Activated B cell treated with CpG ODN at 0.5 μM for 24 hours (primary cell): ENCODE measurements at places on chromosomes 2 and 18. TPM values are rescaled to one million over a fixed set of nuclear protein-coding genes. Genes with fewer than 3 reads are reported as not detected.

The NXPH2 gene
- total RNA-seq: not detected in 2 replicates

DNA sequence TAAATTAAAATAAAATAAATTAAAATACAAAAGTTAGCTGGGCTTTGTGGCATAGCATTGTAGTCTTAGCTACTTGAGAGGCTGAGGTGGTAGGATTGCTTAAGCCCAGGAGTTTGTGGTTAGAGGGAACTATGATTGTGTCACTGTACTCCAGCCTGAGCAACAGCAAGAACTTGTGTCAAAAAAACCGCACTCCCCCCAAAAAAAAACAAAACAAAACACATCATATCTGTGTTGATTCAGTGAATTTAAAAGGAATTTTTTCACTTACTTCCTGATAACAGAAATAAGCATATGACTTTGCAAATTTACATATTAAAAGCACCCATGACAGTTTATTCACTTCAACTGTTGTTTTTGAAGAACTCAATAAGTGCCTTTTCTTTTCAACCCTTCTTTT, 68.1 kb upstream of the PELI1 start:
- DNase-seq: no peak

The GAL3ST2 gene
- total RNA-seq: 0.15 TPM in 1 of 2 replicates, not detected in the other

The GALNT5 gene
- not detected in 2 replicates for total RNA-seq

DNA sequence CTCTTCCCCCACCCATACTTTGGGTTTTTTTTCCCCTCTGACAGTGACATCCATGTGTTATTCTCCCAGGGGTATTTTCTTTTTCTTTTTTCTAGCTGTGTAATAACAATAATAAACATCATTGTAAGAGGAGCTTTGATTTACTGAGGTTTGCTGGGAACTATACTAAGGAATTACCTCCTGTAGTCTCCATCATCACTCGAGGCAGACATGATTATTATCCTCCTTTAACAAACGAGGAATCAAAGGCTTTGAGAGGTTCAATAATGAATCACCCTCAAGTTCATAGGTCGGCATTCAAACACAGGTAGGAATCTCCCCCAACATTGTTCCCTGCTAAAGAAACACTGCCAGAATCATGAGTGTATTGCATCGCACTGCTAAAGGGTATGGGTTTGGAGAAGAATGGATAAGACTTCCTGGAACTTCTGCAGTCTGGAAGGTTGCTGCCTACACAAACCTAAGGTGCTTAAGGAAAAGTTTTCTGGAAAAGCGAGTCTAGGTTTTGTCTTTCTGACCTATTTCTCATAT, 260.2 kb upstream of the SESTD1 start:
- no peak for DNase-seq

GRCh38 chr2:217467331-217467730, 535.5 kb downstream of the TNS1 start:
- no peak for DNase-seq

The MRO gene
- total RNA-seq: not detected in 2 replicates

DNA sequence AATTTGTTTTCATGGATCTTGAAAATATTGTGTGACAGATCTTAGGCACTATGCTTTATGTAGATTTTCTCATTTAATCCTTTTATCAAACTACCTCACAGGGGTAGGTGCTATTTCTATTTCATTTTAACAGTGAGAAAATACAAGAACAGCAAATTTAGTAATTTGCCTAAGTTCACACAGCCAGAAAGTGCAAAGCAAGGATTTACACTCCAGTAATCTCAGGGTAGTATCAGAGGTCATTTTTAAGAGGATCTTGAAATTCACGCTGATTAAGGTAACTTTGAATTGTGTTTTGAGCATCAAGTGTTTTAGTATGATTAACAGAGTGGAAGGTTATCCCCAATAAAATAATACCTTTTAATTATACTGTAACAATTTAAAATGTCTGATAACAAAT, 10.1 kb upstream of the KCNJ3 start:
- DNase-seq: no peak

- DNase-seq: no peak
Measured at GRCh38 chr2:113126845-113127645, at the start of gene IL1RN. Gene IL1RN (plus strand): TSS chr2:113127598. CDS start chr2:113127625, 27 bp downstream.

DNA sequence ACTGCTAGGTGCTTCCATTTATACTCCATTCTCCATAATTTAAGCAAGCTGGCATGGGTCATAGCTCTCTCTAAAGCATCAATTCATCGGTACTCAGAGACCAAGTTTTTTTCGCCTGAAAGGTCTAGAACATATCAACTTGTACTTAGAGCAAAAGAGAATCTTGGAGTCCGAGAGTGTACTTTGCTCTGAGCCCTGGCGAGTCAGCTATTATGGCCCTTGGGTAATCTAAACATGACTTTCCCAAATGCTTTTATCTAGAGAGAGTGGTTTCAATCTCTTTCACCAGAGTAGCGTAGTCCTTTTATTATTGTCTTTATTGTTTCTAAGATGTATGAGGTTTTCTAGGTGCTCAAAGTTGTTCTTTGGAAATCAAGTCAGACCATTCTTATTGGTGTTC, 34.4 kb downstream of the MAIP1 start:
- DNase-seq: no peak

DNA sequence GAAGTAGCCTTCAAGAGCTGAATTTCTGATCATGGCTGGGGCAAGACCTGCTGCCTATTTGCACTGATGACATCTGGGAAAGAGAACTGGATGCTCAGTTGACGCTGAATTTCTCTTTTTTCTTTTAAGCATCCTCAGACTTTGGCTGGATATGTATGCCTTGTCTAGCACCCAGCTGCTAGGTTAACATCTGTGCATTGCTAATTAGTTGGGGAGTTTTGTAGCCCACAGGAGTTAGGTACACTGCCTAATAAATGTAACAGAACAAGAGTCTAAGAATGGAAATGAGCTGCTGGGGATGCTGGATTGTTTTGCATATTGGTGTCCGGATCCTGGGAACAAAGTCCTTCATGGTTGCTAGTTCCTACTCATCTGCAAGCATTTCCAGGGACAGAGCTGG, 40.9 kb upstream of the STPG4 start:
- DNase-seq: no peak

DNA sequence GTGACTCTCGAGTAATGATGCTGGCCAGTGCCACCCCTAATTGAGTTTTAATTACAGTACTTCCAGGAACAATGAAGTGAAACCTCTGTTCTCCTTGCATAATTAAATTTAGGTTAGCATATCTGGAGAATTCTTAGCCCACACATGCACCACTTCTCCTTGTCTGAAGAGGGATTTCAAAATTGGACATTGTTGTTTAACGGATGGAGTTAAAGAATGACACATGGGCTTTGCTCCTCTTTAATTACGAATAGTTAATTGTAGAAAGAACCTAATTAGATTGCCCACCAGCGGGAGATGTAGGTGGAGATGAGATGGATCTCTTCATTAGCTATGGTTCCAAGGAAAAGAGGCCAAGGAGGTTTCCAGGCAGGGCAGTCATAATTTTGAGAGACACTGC, 33.1 kb upstream of the EN1 start:
- no peak for DNase-seq

- no peak for DNase-seq
Measured at GRCh38 chr18:23163786-23164533, 28.7 kb downstream of the CABLES1 start.

DNA sequence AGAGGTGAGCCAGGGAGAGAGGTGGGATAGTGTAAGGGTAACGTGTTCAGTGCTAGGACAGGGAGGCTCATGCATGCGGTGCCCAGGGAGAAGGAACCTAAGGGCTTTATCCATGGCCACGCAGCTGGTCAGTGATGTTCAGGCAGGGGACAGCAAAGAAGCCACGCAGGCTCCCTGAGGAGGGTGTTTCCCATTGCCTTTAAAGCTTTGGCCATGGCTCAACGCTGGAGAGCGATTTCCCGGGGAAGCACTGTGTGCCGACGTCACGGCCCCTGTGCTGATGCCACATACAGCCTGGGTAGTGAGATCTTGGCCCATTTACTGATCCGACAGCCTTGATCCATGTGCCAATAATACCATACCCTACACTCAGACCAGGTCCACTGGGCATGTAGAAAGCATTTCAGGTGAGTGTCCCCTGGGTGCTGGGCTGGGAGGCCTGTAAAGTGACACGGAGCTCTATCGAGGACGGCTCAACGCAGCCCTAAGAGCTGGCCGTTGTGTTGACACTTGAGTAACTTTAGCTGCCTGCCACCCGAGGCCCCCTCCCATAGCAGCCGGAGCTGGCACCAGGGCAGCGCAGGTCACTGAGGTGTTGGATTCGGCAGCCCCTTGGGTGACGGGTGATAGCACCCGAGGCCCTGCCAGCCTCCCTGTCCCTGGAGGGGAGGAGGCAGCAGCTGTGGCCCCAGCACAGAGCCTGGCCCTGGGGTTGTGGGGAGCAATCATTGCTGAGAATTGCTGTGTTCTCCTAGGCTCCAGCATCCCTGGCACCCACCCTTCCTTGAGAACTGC, 41.4 kb downstream of the PDIA6 start:
- no peak for DNase-seq

DNA sequence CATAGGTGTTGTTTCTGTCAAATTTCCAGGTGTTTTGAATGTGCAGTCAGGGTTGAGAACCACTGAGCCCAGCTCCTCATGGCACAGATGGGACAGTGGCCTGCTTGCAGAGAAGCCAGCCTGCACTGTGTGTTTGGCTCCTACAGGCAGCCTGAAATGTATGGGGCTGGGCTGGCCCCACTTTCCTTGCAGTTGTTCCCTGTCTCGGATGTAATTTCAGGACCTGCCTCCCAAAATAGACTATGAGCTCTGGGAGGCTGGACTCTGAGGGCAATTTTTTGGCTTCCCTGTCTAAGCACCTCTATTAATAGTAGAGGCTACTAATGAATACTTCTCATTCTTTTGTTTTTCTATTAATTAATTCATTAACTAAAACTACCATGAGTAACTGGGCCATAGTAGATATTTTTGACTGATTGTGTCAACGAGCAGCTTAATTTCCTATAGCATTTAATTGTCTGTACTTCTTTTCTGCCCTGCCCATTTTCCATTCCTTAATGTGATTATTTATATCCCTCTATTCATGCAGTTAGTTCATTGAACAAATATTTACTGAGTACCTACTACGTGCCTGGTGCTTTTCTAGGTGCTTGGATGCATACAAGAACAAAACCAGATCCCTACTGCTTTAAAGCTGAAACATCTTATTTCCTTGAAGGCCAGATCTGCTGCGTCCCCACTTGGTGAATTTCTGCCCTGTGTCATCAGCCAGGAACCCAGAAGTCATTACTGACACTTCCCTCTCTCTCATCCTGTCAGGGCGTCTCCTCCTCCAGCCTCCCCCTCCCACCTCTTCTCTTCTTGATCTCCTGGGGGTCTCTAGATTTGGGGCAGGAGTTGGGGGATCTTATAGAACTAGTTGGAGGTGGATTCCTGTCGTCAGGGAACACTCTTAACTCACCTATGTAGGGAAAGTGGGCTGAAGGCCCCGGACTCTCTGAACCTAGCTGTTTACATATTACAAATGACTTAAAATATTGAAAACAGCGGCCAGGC, 16.3 kb downstream of the DYSF start:
- no peak for DNase-seq

DNA sequence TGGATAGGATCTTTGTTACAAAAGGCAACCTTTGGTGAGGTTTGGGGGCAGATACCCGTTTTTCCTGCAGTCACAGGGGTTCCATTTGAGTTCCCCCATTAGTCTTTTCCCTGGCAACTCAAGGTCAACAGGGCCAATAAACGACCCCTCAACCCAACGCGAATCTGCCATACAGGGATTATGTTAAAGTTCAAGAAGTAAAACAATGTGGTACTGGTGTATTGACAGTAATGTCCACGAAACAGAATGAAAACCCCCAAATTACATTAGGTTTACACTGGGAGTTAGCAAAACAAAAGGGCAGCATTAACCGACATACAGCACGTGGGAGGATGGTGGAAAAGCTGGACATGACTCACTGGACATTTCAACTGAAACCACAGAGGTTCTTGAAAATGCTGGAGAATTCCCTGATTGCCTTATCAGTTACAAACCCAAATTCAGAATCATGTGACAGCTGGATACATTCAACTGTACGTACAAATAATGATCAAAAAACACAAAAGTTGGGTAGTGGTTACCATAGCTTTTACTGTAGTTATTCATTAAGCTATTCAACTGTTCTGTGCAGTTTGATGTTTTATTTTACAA, 4.9 kb upstream of the IMP4 start:
- DNase-seq: no peak

GRCh38 chr2:241199897-241200821, 11.7 kb downstream of the ANO7 start:
- no peak for DNase-seq

GRCh38 chr18:12821408-12821807, 62.6 kb downstream of the PTPN2 start:
- DNase-seq: no peak

The XRCC5 gene
- total RNA-seq: 303 and 311 TPM in 2 replicates

The APOB gene
- not detected in 2 replicates for total RNA-seq

The SEPTIN10 gene
- 0.35 and 0.69 TPM in 2 replicates for total RNA-seq

DNA sequence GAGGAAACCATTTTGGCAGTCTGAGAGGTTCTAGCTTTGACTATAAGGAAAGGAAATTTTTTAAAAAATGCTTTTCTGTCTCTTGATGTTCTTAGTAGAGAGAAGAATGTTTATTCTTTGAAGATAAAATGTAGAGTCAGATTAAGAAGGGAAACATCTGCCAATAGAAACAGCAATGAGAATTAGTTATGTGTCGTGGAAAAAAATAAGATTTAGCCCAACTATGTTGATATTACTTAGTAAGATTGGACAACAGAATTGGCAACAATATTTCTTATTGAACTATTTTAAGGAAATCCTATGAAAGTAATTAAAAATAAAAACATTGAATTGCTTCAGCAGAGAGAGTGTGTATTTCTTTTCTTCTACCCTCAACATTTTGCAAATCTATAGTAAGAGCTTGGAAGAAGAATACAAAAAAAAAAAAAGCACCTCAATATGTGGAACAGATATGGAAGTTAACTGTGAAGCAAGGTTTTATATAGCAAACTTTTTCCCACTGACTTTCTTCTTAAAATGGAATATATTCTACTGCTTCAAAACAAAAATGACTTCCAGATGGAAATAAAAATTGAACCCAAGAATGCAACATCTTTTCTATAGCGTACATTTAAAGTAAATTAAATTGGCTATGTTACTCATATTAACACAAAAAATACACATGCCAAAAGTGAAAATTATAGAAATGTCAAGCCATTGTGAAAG, 177.9 kb downstream of the FAM124B start:
- no peak for DNase-seq

DNA sequence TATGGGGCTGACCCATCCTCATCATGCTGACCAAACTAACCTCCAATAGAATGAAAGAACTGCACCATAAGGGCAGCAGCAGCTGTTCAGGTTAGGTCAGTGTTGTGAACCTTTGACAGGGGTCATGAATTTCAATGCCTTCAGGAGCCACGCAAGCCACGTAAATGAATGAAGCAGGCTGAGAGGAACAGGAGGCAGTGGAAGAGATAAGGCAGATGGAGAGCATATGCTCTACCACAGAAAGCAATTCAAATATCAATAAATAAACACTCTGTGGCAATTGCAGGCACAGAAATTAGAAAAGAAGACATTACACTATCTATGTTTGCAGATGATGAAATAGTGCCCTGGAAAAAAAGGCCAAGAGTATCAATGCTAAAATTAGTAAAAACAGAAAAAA, 56.3 kb downstream of the SCG2 start:
- no peak for DNase-seq

GRCh38 chr2:109560265-109560664, 53.5 kb downstream of the SEPTIN10 start:
- DNase-seq: no peak

The GCG gene
- total RNA-seq: not detected in 2 replicates
